Upper lobe of right lung (tissue), 1 donor: ENCODE measurements at places on chromosomes 7 and 10. TPM values are rescaled to one million over a fixed set of nuclear protein-coding genes. Genes with fewer than 3 reads are reported as not detected.

ALOX5 gene
- total RNA-seq = 128 TPM

DNA sequence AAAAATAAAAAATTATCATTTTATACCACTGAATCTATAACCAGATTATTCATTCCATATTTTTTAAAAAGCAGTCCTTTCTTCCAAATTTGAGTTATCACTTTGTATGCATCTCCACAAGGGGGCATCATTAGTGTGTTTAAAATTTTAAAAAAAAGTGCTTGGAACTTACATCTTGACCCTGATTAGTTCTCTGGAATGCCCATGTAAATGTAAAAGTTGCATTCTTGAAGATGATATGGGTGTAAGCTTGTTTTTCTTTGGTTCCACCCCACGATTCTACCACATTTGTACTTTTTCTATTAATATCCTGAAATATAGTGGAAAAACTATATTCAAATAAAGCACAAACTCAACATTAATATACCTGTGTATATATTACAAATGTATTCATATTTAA is 144.9 kb downstream of the ELAPOR2 start:
- DNase-seq = no peak
- H3K27ac ChIP-seq = no peak overlapping the region

GPRIN2 gene
- 56.2 TPM for total RNA-seq

RPA3 gene
- 21.4 TPM for total RNA-seq

GRCh38 chr7:43394441-43395130 is 188.3 kb upstream of the STK17A start:
- DNase-seq = no peak
- H3K27me3 ChIP-seq = no peaks in the 10 kb centered on the region
- H3K36me3 ChIP-seq = no peaks in the 10 kb centered on the region
- H3K4me1 ChIP-seq = no peaks in the 10 kb centered on the region

CHRM2 gene
- total RNA-seq = 1.1 TPM

DNA sequence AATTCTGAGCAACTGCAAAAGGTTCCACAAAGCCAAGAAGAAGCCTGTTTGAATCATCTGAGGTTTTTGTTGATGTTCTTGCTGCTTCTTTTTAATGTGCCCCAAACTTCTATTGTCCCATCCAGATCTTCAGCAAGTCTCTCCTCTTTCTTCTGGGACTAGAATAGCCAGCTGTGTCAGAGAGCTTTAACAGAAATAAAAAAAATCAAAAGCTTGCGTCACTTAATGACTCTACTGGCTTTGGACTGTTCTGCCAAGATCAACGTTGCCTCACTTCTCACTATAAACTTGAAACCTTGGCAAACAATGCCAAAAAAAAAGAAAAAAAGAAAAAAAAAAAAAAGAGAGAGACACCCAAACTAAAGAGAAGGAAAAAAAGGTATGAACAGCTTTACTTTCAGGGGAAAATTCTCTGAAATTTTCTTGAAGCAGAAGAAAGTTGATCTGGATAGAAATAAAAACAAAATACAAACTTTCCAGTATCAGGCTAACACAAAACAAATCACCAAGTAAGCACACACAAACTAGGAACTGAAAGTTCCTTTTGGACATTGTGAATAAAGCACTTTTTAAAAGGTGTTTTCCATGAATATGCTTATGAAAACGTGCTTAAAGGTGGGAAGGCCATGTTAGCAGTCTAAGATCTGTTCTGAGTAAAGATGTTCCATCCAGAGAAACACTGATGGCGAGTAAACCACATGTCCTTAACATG is 14.8 kb downstream of the USP54 start:
- DNase-seq = no peak
- peak overlapping the region; percentile 52 for H3K4me3 ChIP-seq
- peaks cover 13% of the 10 kb centered on the region for H3K4me1 ChIP-seq
- H3K36me3 ChIP-seq = no peaks in the 10 kb centered on the region

DNA sequence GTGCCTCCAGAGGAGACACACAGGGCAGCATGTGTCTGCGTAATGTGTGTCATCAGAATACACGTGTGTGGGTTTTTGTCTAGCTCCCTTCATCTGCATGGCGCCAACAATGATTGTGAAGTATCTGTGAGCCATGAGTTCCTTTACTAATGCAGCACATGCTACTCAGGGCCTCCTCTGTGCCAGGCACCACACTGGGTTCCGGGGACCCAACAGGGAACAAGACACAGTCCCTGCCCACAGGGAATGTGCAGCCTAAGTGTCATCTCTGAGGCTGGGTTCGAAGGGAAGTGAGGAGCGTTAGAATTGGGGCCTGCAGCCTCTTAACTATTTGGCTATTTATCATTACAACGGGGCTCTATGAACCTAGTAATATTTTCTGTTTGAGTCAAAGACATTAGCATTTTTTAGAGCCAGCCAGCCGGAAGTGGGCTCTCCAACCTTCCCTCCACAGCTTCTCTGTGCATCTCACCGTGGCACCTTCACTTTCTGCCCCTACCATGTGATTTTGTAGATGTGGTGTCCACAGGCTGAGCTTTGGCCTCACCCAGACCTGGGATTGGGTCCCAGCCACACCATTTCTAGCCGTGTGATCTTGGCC is 43.9 kb upstream of the SRGN start:
- no peaks in the 10 kb centered on the region for H3K27me3 ChIP-seq
- H3K27ac ChIP-seq = peak overlapping the region; percentile 77
- H3K4me3 ChIP-seq = no peak overlapping the region
- H3K4me1 ChIP-seq = peaks cover 45% of the 10 kb centered on the region

DNA sequence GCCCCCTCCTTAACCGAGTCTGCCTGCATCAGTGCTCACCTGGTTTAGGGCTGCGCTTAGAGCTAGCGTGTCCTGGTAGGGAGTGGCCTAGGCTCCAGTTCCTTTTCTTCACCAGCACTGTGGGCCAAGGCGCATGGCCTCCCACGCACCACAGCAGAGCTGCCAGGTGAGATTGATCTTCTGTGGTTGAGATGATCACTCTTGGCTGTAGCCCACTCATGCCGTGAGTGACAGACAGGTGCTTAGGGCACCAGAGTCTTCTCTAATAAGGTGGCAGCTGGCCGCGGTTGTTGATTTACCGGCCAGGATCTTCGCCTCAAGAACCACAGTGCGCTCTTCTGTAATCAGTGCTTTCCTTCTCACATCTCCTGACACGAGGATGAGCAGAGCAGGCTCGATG is 157.2 kb upstream of the INSYN2A start:
- no peaks in the 10 kb centered on the region for H3K4me1 ChIP-seq
- no peak for DNase-seq
- no peaks in the 10 kb centered on the region for H3K36me3 ChIP-seq
- no peaks in the 10 kb centered on the region for H3K27me3 ChIP-seq
- no peak overlapping the region for H3K4me3 ChIP-seq
- no peak overlapping the region for H3K27ac ChIP-seq
